ENCODE measurements at places on chromosomes 6 and 20. TPM values are rescaled to one million over a fixed set of nuclear protein-coding genes. Genes with fewer than 3 reads are reported as not detected.

DNA sequence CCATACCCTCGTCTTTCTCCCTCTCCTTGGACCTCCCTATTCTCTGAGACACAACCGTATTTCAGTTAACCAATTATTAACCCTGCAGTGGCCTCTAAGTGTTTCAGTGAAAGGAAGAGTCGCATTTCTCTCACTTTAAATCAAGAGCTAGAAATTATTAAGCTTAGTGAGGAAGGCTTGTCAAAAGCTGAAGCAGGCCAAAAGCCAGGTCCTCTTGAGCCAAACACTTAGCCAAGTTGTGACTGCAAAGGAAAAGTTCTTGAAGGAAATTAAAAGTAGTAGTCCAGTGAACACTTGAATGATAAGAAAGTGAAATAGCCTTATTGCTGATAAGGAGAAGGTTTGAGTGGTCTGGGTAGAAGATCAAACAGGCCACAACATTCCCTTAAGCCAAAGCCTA lies 58.3 kb downstream of the SNX9 start:
- DNase-seq = no peak

GRCh38 chr20:46035713-46036112 lies 6.7 kb downstream of the SLC12A5 start:
- no peak for DNase-seq

DNA sequence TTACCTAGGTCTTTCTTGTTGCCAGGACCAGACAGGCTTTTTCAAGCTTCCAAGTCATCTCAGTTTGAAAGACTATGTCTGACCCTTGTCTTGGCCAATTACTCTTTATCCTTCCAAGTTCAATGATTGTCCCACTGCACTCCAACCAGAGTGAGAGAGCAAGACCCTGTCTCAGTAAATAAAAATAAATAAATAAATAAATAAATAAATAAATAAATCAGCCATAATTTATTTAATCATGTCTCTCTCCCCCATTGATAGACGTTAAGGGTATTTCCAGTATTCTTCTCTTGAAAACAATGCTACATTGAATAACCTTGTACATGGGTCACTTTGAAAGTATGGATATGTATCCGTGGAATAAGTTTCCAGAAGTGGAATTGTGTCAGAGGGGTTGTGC lies 83.2 kb downstream of the PTPRA start:
- no peak for DNase-seq

Gene STAU1
- total RNA-seq = 91.0 TPM

Gene DDR1
- 271 TPM for total RNA-seq

GRCh38 chr6:150877928-150878327 lies 12.4 kb downstream of the MTHFD1L start:
- peak; percentile 81 for DNase-seq

GRCh38 chr6:1485678-1486077 lies 96.3 kb downstream of the FOXF2 start:
- DNase-seq = no peak

DNA sequence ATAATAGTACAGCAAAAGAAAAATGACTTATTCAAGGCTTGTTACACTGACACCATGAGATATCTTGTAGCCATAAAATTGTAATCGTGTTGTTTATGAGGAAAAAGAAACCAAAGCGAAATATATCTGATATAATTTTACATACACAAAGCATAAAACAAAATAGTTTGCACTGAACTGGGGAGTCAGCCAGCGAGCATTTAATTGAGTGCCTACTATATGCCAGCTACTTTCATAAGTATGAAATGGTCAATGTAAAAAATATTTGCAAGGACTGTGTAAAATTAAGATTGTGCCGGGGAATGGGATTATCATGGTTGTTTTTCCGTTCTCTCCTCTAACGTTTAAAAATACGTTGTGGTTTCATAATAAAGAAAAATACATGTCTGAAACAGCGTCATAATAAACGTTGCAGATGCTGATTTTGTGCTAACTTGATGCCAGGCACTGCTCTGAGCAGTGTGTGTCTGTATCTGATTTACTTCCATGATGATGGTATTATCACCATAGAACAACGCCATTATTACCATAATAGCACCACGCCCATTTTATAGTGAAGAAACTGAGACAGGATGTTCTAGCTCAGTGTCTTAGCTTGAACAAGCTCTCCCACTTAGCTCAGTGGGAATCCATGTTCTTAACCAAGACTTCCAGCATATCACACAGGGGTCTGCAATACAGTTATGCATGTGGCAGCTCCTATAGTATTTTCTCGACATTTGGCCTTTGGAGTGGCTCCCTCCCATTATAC lies 144.6 kb downstream of the BCAS1 start:
- DNase-seq = no peak

GRCh38 chr6:166853371-166854325 lies 102.7 kb downstream of the RNASET2 start:
- DNase-seq = no peak

GRCh38 chr6:42482174-42482573 lies 30.4 kb upstream of the TRERF1 start:
- peak; percentile 8 for DNase-seq

Gene BTNL2
- total RNA-seq = not detected

Gene WFDC12
- total RNA-seq = not detected

Gene SSTR4
- total RNA-seq = not detected

DNA sequence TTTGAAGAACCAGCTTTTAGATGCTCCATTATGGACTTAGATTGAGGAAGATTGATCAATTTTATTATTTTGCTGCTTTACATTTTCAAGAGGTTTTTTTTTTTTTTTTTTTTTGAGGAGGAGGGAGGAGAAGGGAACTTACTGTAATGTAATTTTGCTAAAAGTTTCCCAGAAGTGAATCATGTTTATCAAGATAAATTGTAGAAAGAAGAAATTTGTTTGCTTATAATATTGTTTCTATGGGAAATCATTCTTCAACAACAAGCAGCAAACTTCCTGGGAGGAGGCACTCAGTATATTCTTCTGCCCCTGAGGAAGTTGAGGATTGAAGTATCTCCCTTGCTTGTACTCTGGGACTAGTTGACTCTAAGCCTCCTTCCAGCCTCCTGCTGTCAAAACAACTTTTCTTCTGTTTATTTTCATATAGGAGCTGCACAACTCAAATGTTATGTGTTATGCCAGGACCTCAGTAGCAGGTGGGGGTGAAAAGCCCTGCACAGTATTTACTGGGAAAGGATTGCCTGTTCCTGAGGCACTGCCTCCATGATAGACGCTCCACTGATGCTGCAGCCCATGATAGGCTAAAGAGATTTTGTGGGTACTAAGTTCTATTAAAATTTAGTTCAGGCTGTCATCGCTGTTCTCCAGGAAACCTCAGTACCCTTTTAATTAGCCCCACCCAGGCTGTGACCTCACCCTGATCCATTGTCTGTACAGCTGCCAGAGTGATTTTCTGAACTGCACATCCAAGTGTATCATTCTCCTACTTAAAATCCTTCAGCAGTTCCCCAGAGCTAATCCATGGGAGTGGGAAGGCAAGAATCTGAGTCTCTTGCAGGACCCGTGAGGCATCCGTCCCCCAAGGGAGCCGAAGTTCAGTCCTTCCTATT lies 51.9 kb downstream of the CARMIL1 start:
- no peak for DNase-seq

Gene TBXT
- not detected for total RNA-seq

Gene DDX27
- total RNA-seq = 32.5 TPM

GRCh38 chr6:127365874-127366273 lies 22.5 kb upstream of the ECHDC1 start:
- DNase-seq = no peak

DNA sequence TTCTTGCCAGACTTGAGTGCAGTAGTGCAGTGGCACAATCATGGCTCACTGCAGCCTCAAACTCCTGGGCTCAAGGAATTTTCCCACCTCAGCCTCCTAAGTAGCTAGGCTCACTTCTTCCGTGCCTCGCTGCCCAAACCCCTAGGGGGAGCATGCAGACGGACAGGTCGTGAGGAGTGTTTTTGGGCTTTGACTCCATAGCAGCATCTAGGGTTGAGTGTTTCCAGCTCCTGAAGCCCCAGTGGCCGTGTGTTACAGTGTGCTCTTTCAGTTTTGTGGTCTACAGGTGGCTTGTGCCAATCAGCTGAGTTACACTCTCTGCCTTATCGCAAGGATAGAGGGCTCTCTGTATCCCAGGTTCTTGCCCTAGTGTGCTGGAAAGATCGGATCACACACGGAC lies 33.4 kb downstream of the NCOA3 start:
- DNase-seq = no peak

DNA sequence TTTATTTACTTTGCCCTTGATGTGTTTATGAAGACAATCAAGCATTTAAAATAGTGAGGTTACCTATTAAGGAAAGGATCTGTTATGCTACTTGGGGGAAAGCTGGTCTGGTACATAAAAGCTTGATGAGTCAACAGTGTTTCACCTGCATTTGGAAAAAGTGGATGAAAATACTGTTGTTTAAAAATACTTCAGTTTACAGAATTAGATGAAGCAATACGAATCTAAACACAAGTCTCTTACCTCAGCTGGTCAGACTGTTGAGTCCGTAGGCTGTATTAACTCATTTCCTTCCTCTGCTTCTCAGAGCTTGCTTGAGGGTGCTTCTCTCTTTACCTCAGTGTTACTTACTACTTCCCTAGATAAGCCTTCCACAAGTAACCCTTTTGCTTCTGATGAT lies 36.1 kb downstream of the NKX2-4 start:
- DNase-seq = no peak

DNA sequence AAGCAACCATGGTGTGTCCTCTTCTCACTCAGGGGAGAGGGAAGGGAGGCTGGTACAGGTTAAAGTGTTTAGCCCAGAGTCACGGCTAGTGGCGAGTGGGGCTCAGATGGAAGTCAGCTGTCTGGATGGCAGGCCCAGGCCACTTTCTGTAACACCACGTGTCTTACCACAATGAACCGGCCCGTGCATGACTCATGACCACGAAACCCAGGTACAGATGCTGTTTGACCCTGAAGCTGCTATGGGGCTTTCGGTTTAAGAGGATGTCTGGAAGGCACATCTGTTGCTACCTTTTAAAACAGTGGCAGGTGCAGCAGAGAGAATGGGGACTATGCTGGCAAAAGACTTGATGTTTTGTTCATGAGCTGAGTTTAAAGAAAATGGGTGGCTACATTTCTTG lies 36.5 kb upstream of the MPC1 start:
- peak; percentile 38 for DNase-seq

Gene HRH3
- total RNA-seq = not detected

DNA sequence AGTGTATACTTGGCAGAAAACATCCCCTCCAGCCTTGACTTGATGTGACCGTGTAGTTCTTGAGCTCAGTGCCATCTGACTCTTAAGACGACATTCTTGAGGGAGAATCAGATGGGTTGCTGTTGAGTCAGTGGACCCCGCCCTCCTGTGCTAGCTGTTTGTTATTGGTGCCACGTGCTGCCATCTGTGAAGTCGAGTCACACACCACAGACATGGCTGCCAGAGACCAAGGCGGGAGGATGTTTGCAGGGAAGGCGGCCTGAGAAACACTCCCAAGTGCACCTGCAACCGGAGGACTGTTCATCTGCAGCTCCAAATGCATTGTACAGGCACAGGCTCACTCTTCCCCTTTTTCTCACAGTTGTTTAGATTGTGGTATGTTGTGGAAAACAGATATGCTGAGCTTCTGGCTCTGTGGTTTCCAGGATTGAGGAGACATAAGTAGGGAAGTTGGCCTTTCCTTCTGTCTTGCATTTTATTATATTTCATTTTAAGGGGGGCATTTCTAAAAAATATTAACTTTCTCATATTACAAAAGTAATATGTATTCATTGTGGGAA lies 345.3 kb upstream of the ZFP64 start:
- DNase-seq = no peak

DNA sequence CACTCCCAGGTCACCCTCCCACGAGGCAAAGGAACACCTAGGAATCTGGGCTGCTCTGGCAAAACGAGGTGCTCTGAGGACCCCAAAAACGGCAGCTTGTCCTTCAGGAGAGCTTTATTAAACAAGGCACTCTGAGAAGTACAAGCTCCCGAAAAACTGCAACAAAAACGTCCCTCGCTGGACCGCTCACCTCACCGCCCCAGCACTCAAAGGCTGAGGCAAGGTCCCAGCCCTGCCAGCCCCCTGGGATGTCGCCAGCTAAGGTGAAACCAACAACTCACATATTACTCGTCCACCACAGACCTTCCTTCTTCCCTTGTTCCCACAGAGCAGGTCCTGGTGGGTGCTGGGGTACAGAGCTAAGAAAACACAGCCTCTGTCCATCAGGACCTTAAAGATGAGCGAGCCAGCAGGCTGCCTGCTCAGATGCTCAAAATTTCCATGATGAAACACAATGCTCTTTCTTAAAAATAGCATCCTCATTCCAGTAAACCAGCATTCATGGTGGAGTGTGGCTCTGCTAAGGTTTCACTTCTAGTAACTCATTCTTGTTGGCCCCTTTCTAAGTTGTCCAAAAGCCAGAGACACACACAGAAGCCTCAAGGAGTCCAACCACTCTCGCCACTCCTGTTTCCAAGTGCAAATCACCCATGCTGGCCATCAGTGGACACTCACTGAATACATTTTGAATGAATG lies 35.9 kb downstream of the ATP9A start:
- no peak for DNase-seq

DNA sequence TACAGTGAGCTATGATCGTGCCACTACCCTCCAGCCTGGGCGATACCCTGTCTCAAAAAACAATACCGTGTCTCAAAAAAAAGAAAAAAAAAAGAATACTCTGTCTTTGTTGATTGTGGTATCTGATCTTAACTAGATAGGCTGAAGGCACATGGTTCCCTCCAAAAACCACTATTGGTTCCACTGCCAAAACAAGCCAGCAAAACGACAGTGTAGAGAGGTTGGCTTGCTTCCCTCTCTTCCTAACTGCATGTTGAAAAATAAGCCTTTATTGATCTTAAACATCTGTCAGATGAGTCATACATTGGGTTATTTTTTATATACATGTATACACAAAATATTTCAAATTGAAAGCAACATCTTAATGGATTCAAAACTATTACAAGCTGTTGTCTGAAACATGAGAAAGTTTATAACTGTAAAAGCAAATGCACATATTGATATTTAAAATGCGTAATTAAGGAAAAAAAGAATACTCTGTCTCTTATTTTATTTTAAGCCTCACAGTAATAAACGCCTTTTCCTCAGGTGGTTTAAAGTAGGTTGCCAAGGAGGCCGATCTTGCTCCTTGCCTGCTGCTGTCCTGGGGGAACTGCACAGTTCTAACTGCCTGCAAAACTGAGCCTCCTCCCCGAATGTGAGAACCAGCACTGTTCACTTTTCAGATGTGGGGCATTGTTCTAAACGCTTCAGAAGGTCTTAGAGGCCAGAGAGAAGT lies 7.0 kb upstream of the NINL start:
- no peak for DNase-seq

DNA sequence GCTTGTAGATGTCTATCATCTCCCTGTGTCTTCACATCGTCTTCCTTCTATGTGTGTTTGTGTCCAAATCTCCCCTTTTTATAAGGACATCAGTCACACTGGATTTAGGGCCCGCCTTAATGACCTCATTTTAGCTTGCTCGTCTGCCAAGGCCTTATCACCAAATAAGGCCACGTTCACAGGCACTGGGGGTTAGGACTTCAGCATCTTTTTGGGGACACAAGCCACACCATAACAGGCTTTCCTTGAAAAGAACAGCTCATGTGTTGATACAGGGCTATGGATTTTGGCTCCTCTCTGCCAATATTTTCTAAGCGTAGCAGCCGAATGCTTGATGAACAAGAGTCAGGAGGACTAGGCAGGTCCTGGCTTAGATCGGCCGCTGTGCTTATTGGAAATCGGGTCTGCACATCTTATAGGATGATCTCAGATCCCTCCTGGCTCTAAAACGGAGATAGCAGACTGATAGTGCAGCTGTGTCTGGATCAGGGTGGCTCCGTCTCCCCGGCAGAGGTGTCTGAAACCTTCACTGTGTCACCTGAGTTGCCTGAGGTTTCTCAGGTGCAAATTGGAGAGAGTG lies 16.2 kb upstream of the TMEM181 start:
- DNase-seq = no peak

Gene IL20RA
- total RNA-seq = 3.2 TPM

Data from mucosa of descending colon (tissue), 3 donors.